Amniotic stem cell (primary cell): ENCODE measurements at places on chromosomes 4 and X.

GRCh38 chrX:51215266-51215665 lies 117.4 kb upstream of the NUDT10 start:
- no peak for DNase-seq

- no peak for DNase-seq
These were observed 57.9 kb upstream of the PLS3 start for GRCh38 chrX:115503099-115503498.

DNA sequence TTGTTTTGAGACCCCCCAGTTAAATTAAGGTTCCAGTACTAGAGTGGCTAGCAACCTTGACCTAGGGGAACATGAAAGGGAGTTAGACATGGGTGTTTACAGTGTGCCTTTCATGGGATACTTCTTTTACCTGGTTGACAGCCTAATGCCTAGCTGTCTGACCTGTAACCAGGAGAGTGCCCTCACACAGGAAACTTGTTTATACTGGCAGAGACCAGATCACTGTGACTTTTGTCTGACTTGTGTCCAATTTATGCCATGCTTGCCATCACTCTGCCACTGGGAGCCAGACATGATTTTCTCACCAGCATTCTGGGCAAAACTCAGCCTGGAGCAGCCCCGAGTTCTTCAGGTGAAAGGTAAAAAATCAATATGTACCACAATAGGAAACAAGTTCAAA lies 305.9 kb downstream of the CHIC1 start:
- DNase-seq, result no peak

DNA sequence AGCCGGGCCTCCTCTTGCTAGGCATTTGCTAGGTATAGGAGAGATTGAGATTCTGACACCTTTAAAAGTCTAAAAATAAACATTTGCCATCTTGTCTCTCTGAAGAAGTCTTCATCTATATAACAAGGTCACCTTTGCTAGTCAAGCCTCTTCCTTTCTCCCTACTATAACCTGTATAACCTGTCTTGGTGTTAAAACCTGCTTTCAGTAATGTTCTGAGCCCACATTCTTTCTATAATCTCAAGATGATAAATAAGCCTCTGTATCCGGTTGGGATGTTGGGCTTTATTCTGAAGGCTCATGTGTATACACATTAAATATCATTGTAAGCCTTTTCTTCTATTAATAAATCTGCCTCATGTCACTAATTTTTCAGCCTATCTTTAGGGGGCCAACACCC lies 10.2 kb downstream of the ASIC5 start:
- no peak for DNase-seq

DNA sequence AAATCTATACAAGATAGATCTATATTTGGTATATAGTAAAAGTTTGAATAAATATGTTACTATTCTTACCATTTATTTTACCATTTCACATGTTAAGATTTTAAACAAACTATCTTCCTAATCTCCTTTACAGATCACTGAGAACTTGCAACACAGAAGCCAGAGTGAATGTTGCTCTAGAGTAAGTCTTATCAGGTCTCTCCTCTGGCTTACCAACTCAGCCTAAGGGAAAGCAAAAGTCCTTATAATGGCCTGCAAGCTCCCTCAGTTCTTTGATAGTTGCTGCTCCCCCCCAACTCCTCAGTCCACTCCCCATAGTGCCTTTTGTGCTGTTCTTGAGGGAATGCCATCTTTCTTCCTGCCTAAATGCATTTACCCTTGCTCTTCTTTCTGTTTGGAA lies 25.7 kb upstream of the SLC7A11 start:
- no peak for DNase-seq
